Calu3 (cell line): ENCODE measurements at places on chromosomes 2 and 18. TPM values are rescaled to one million over a fixed set of nuclear protein-coding genes. Genes with fewer than 3 reads are reported as not detected.

DNA sequence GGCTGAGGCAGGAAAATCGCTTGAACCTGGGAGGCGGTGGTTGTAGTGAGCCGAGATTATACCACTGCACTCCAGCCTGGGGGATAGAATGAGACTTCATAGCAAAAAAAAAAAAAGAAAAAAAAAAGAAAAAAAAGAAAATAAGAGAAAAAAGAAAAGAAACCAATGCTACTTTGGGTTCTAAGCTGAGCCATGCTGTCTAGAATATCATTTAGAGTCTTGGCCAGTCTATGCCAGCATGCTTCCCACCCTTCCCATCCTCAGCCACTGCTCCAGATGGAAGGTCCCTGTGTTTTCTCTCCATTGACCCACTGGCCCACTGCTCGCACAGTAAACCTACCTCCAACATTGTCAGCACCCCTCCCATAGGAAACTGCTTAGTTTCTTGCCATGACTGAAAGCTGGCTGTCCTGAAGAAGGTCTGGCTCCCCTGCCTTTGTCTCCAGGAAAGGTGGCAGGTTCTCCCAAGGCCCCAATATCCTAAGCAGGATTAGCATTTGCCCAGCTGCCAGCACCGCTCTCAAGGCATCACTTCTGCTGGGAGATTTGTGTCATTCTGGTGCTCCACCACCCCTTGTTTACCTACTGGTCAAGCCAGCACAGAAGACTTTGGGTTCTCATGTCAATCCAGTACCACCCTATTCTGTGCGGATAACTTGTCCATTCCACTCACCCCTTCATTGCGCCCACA is 47.3 kb upstream of the PAPOLG start:
- no peak overlapping the region for H3K27ac ChIP-seq
- H3K4me1 ChIP-seq, result no peaks in the 10 kb centered on the region
- no peaks in the 10 kb centered on the region for H3K27me3 ChIP-seq
- H3K4me3 ChIP-seq, result no peak overlapping the region

DNA sequence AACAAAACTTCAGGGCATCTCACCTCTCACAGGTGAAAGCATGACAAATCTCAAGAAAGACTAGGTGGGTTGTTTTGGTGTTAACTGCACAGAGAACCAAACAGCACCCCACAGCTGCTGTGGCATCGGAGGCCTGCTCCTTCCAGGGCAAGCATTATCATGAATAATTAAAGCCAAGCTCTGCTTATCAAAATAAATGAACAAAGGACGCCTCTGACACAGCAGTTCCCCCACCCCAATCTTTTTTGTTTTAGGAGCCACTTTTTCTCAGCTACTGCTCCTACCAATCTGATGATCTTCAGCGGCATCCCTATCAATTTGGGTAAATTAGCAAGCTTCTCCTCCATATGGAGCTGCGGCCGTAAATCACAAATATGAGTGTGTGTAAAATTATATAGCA is 58.6 kb downstream of the KLF7 start:
- no peak for DNase-seq
- no peaks in the 10 kb centered on the region for H3K4me1 ChIP-seq
- peaks cover 13% of the 10 kb centered on the region for H3K36me3 ChIP-seq
- H3K27me3 ChIP-seq, result no peaks in the 10 kb centered on the region
- no peak overlapping the region for H3K27ac ChIP-seq

DNA sequence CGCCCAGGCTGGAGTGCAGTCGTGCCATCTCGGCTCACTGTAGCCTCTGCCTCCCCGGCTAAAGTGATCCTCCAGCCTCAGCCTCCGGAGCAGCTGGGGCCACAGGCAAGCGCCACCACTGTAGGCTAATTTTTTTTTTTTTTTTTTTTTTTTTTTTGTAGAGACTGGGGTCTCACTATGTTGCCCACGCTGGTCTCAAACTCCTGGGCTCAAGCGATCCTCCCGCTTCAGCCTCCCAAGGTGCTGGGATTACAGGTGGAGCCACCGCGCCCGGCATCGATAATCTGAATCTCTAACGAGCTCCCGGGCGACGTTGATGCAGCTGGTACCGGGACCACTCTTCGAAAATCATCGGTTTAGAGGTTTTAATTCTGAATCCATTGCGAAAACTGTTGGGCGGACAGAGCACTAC is 520 bp upstream of the CYP20A1 start:
- peak overlapping the region; percentile 92 for H3K27ac ChIP-seq
- H3K4me3 ChIP-seq, result peak overlapping the region; percentile 88
- DNase-seq, result no peak
- peaks cover 16% of the 10 kb centered on the region for H3K4me1 ChIP-seq
- H3K36me3 ChIP-seq, result peaks cover 26% of the 10 kb centered on the region

Gene FLACC1
- total RNA-seq, result 1.2 and 1.4 TPM in 2 replicates

Gene PSMA8
- total RNA-seq, result not detected in 2 replicates

Gene CXCR1
- total RNA-seq, result not detected in 2 replicates

Gene GCG
- not detected in 2 replicates for total RNA-seq

- no peaks in the 10 kb centered on the region for H3K27me3 ChIP-seq
- H3K36me3 ChIP-seq, result no peaks in the 10 kb centered on the region
- no peak for DNase-seq
- no peak overlapping the region for H3K27ac ChIP-seq
These were observed 163.8 kb downstream of the RBM43 start for GRCh38 chr2:151097895-151098294.

GRCh38 chr18:29651122-29651680 is 1391.3 kb downstream of the DSC3 start:
- H3K36me3 ChIP-seq, result no peaks in the 10 kb centered on the region
- DNase-seq, result no peak
- no peak overlapping the region for H3K4me3 ChIP-seq

Gene CYP27C1
- 0.07 TPM in 1 of 2 replicates, not detected in the other for total RNA-seq

GRCh38 chr2:102186791-102187495 is at the start of gene IL1RL2:
TSS of gene IL1RL2 (plus strand) at chr2:102187023. CDS start at chr2:102187868, 845 bp downstream.
- H3K4me1 ChIP-seq, result peaks cover 10% of the 10 kb centered on the region
- H3K36me3 ChIP-seq, result peaks cover 9% of the 10 kb centered on the region
- DNase-seq, result peak; percentile 17
- H3K4me3 ChIP-seq, result peak within 1 kb of the TSS; percentile 49

- DNase-seq, result no peak
- no peaks in the 10 kb centered on the region for H3K36me3 ChIP-seq
- H3K4me1 ChIP-seq, result peaks cover 13% of the 10 kb centered on the region
These were observed 29.4 kb upstream of the REEP1 start for GRCh38 chr2:86366651-86367498.
